ENCODE measurements at places on chromosomes 3 and 15.

GRCh38 chr3:55147856-55148720, 220.2 kb upstream of the LRTM1 start:
- peak; percentile 70 for DNase-seq

DNA sequence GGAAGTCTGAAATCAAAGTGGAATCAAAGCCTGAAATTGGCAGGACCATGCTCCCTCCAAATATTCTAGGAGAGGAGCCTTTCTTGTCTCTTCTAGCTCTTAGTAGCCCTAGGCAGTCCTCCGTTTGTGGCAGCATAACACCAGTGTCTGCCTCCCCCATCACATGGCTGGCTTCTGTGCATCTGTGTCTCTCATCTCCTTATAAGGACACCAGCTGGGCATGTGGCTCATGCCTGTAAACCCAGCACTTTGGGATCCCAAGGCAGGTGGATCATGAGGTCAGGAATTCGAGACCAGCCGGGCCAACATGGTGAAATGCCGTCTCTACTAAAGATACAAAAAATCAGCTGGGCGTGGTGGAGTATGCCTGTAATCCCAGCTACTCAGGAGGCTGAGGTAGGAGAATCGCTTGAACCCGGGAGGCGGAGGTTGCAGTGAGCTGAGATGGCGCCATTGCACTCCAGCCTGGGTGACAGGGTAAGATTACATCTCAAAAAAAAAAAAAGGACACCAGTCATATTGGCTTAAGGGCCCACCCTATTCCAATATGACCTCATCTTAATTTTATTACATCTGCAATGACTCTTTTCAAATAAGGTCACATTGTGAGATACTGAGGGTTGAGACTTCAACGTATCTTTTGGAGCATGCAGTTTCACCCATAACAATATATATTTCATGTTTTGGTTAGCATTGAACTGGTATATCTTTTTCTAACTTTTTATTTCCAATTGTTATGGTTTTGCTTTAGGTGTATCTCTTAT, 148.0 kb upstream of the TPM1 start:
- DNase-seq, result peak; percentile 98

- no peak for DNase-seq
Measured at GRCh38 chr3:127213381-127213918, 20.5 kb downstream of the PRR23E start.

DNA sequence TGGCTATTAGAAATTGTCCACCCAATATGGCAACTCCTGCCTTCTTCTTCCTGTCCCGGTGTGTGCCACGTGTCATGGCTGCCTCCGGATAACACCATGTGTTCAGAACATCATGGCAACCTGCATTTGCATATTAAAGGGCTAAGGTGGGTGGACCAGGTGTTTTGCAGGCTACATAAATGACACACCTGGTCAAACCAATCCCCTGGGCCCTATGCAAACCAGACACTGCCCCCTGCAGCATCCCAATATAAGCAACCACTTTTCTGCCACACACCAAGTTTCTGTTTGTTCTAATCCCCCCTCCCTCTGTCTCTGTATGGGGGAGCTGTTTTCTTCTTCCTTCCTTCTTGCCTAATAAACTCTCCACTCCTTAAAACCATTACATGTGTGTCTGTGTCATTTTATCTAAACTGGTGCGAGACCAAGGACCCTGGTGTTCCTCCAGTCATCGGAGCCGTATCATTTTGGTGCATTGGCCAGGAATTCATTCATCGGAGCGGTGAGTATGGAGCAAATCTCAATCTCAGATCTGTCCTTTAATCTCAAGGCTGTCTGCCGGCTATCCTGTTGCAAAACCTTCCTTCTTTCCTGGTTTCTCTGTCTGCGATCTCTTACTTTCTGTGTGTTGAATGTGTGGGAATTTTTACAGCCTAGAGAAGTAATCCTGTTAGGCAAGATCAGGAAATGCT, 44.5 kb downstream of the NCEH1 start:
- no peak for DNase-seq
